ENCODE measurements at places on chromosomes 6 and 20. TPM values are rescaled to one million over a fixed set of nuclear protein-coding genes. Genes with fewer than 3 reads are reported as not detected.

GRCh38 chr6:169923468-169924464 lies 172.3 kb downstream of the ERMARD start:
- DNase-seq: no peak

GRCh38 chr6:57221191-57221935 lies 744 bp downstream of the RAB23 start:
- peak; percentile 82 for DNase-seq

- DNase-seq: no peak
Observed at GRCh38 chr6:124660185-124660584, 302.1 kb upstream of the RNF217 start.

The ADGB gene
- total RNA-seq: not detected

DNA sequence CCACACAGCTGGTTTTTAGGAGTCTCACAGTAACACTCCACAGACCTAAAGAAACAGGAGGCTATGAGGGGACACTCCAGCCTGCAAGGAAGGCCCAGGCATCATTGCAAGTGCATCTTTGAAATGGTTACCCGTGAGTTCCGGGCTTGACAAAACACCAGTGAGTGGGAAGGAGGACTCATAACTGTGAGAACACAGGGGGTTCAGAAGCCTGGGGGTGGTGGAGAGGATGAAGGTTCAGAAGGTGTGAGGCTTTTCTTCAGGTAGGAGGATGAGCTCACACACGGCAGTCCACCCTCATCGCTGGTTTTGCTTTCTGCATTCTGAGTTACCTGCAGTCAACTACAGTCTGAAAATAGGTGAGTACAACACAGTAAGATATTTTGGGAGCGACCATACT lies 39.9 kb downstream of the MAP7 start:
- no peak for DNase-seq

The HLA-DQB1 gene
- 3.5 TPM for total RNA-seq

GRCh38 chr6:136989571-136990241 lies 55.1 kb downstream of the IL20RA start:
- DNase-seq: no peak

The SCGN gene
- total RNA-seq: not detected

- DNase-seq: no peak
Observed at GRCh38 chr6:130043344-130043743, 25.0 kb downstream of the L3MBTL3 start.

The FRS3 gene
- 26.0 TPM for total RNA-seq

- DNase-seq: no peak
Observed at GRCh38 chr6:142112451-142113061, 20.2 kb upstream of the GJE1 start.

GRCh38 chr20:45049904-45050471 lies 50.9 kb downstream of the KCNS1 start:
- no peak for DNase-seq

- DNase-seq: peak; percentile 93
Observed at GRCh38 chr6:42045538-42046460, 4.5 kb upstream of the TAF8 start.

DNA sequence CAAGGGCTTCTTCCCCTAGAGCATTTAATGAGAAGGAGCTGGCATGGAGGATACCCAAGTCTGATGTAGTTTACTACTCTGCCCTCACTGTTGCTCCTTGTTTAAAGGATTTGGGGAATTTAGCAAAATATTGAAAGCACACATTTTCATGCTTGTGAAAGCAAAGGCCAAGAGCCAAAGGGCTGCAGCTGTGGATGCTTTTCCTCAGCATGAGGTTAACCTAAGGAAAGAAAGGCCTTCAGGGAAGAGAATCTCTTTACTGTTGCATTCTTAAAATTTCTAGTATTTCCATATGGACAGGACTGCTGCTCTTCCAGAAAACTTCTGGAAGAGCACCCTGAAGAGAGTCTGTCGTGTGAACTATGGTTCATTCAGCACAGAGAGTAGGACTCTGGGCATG lies 45.9 kb upstream of the SASH1 start:
- no peak for DNase-seq

The ALDH8A1 gene
- not detected for total RNA-seq

The CDK19 gene
- 5.2 TPM for total RNA-seq

DNA sequence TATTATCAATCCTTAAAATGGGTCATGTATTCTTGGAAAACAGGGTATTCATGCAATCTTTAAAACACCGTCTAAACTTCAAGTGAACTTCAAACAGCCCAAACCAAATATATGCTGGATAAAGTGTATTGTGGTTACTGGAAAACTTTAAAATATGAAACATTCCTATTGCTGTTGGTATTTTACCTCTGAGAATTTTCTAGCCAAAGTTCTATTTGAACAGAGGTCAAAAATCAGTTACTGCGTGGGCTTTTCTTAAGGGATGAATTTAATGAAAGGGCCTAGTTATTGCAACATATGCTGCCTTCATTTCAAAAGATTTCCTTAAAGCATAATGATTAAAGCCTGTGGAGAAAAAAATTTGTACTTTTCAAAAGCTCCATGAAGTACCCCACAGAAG lies 436.0 kb downstream of the PLCB1 start:
- no peak for DNase-seq

DNA sequence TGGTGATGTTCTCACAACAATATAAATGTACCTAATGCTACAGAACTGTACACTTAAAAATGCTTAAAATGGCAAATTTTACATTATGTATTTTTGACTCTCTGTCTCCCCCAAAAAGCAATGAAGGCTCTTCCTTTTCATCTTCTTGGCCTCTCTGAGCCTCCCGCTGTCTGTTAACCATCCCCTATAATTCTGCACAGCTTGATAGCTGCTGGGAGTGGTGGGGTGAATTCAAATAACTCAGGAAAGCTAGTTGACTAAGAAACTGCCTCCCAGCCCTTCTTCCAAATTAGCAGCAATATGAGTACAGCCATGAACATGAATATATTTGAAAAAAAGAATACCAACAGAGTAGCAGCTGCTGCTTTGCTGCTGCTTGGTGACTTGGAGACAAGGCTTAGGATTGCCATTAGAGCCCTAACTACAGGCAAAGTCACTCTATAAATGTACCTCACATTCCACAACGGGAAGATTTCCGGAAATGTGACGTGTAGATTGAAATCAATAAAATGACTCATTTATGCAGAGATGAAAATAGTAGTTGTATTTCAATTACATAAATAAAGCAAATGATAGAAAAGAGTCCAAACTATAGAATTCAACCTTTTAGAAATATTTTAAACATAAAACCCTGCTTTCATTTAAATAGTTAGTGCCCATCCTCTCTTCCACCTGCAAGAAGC lies 200.1 kb upstream of the HEY2 start:
- no peak for DNase-seq

GRCh38 chr6:70847106-70848084 lies 109.5 kb downstream of the B3GAT2 start:
- no peak for DNase-seq

The GPSM3 gene
- total RNA-seq: 19.4 TPM

The OPN5 gene
- total RNA-seq: not detected

DNA sequence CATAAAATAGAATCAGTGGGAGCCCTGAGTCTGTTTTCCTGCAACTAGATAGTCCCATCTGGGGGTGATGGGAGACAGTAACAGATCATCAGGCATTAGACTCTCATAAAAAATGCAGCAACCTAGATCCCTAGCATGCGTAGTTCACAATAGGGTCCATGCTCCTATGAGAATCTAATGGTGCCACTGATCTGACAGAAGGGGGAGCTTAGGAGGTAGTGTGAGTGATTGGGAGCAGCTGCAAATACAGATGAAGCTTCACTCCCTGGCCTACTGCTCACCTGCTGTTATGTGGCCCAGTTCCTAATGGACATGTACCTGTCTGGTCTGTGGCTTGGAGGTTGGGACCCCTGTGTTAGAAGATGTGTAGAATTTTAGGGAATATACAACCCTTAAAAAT lies 904.5 kb upstream of the EPHA7 start:
- no peak for DNase-seq

The SLC52A3 gene
- total RNA-seq: 3.0 TPM

DNA sequence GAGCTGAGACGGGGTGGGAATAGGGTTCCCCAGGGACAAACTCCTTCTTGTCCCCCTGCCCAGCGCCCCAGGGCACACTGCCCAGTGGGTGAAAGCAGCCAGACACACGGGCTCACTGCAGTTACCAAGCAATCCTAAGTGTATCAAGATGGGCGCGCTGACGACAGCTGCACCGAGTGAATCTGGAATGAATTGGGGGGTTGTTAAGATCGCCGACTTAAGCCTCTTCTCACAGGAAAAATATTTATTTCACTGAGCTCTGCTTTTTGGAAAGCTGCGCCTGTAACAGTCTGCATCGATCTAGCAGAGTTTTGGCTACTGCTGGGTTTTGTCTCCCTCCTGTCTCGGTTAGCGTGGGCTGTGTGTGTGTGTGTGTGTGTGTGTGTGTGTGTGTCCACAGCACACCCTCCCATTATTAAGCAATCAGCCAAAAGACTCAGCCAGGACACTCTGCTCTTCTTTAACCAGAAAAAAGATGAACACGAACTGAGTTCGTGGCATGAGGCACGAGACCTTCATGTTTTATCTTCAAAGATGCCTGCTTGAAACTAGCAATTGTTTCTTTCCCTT lies 35.9 kb downstream of the RIPOR3 start:
- DNase-seq: peak; percentile 70

DNA sequence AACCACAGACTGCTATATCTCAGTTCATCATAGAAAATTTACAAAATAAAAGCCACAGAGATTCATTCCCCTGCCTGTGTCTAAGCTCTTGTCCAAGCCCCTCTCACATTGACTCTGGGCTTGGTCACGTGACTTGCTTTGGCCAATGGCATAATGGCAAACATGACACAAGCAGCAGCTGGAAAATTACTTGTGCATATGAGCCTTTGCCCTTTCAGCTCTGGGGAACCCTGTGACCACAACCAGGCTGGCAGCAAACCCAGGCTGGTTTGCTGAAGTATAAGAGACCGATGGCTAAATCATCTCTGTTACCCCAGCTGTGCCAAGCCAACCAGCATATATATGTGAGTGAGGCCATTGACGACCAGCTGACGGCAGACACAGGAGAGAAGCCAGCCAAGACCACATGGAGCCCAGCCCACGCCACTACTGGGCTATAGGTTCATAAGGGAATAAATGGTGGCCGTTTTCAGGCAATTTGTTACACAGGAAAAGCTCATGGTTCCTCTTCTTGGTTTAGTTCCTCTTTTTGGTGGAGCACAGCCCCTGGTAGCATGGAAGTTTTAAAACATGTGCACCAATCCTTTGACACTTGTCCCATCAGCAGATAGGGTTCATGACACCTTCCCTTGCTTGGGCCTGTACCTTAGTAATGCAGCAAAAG lies 31.8 kb upstream of the RSPO4 start:
- no peak for DNase-seq

- no peak for DNase-seq
Observed at GRCh38 chr6:144364208-144364720, 79.1 kb downstream of the UTRN start.

The TMEM151B gene
- not detected for total RNA-seq

GRCh38 chr6:13304101-13304500 lies 24.2 kb downstream of the TBC1D7 start:
- no peak for DNase-seq

GRCh38 chr6:119204719-119205118 lies 126.3 kb upstream of the FAM184A start:
- DNase-seq: no peak

- DNase-seq: no peak
Observed at GRCh38 chr6:86070151-86070550, 427.5 kb upstream of the SYNCRIP start.

GRCh38 chr6:150651808-150652470 lies 52.3 kb downstream of the PLEKHG1 start:
- no peak for DNase-seq

DNA sequence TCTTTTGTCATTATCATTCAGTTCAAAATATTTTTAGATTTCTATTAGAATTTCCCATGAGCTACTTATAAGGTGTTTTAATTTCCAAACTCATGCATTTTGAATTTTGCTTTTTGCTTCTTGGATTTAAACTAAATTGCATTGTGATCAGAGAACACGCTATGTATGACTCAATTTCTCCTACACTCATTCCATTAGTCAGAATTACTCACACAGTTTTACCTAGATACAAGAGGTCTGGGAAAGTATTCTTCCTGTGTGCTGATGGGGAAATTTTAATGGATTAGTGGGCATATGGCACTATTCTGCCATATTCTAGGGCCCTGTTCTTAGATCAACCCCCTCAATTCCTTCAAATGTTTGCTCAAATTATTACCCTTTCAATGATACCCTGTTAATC lies 49.9 kb upstream of the BMP5 start:
- no peak for DNase-seq

GRCh38 chr6:127341471-127342202 lies 1.8 kb downstream of the ECHDC1 start:
- DNase-seq: no peak

- DNase-seq: no peak
Observed at GRCh38 chr6:13495818-13496217, 8.4 kb upstream of the GFOD1 start.

DNA sequence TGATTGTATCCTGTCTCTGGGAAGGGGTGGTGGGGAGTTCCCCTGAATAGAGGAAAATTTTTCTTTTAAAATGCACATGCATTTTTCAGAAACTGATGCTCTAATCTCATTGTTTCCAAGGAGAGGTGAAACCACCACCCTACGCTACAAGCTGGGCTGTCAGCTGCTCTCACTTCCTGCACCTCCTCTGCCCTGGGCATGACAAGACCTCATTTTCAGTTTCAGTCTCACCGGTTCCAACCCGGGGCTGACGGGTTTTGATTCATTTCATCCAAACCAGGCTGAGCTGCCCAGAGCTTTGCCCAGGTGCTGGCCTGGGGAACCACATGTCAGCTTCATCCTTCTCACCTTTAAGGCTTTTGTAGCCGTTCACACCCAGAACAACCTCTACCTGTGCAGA lies 99.7 kb downstream of the EYA2 start:
- no peak for DNase-seq

DNA sequence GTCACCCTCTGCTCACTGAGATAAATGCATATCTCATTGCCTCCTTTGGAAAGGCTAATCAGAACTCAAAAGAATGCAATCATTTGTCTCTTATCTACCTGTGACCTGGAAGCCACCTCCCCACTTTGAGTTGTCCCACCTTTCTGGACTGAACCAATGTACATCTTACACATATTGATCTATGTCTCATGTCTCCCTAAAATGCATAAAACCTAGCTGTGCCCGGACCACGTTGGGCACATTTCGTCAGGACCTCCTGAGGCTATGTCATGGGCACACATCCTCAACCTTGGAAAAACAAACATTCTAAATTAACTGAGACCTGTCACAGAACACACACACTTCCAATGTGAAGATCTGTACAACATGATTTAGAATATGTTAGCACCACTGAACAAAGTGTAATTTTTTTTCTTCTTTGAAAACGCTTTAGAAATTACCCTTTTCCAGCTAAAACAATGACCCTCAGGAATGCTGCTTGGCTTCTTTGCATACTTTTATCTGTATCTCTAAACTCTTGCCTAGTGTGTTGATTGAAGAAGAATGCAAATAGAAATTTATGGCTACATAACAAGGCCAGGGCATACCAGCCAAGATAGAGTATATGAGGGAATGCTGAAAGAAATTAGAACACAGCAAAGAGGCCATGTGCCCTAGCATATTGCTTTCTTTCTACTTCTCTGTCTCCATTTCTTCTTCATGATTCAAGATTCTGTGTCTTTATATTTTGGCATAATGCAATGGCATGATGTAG lies 84.6 kb upstream of the DST start:
- no peak for DNase-seq

The GPANK1 gene
- total RNA-seq: 9.8 TPM
